T-helper 22 cell (primary cell): ENCODE measurements at places on chromosomes 2 and 18.

- no peak for DNase-seq
Observed at GRCh38 chr2:241065355-241065803, 36.7 kb downstream of the MTERF4 start.

DNA sequence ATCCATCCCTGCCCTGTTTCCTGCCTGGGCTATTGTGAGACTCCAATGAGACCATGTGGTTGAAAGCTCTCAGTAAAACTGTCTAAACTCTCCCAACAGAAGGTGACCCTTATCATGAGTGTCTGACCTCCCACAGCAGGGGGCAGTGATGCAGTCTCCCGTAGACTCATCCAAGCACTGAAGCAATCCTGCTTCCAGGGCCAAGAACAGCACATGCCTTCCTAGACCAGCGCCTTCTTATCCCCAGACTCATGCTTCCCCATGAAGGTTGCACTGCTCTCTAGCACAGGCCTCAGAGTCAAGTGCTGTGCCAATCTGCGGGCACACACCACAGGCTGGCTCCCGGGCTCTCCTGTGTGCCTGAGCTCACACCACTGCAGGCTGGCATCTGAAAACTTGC lies 112.3 kb downstream of the TNS1 start:
- no peak for DNase-seq

- DNase-seq, result no peak
Observed at GRCh38 chr2:205706769-205707381, 24.6 kb downstream of the NRP2 start.

DNA sequence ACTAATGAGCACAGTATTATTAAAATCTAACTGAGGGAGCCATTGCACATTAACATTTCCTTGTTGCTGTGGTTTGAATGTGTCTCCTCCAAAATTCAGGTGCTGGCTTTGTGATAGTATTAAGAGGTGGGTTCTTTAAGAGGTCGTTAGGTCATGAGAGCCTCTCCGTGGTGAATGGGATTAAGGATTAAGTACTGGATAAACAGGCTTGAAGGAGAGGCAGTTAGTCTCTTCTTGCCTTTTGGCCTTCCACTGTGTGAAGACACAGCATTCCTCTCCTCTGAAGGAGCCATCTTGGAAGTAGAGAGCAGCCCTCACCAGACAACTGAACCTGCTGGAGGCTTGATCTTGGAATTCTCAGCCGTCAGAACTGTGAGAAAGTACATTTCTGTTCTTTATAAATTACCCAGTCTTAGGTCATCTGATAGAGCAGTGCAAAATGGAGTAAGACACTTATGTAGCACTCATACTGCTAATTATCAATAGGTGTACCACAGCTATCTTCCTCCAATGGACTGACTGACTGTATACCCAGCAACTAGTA lies 182.7 kb downstream of the MYO3B start:
- DNase-seq, result no peak

DNA sequence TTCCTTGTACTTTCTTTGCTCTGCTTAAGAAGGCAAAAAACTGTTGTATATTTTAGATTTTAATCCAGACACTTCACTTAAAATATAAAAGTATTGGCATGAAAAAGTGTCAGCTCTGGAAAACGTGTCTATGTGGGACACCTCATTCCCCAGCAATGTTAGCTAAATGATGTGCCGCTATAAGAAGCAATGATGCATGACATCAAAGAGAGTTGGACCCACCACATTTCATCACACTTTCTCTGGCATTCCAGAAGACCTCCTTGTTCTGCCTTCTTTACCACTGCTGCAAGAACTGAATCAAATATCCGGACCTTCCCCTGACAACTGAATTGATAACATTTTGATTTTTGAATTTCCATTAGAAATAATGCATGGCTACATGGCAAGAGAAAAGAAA lies 242.4 kb upstream of the TANK start:
- DNase-seq, result no peak

DNA sequence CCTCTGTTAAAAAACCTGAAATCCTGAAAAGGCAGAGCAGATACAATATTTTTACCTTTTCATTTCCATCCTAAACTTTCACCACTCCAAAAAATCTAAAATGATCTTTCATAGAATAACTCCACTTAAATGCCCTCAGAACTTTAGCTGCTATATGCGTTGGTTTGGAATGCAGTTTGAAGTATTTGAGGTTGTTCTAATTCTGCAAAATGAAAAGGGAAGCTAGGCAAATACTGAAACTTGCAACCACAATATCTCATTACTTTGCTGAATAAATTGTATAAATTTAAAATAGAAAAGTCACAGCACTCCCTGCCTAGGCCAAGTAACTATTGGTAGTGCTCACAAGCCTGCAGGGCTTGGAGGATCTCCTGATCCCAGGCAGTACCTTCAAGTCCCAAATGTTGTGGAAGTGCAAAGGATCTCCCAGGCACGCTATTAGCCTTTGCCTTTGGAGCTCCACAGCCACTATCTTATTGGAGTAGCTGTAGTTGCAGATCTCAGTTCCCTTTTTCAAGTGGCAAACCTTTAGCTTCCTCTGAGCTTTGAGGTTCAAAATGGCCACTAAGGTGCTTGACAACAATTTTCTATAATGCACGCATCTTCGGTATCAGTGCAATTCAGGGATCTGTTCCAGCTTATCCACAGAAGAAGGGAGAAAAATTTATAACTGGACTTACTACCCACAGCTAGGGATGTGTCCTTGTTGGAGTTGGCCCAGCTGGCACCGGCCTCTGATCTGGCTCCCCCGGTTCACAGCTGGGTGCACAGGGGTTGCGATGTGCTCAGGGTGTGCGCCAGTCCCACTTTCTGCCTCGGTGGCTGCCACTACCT lies 43.4 kb upstream of the ANKRD62 start:
- no peak for DNase-seq

GRCh38 chr2:129716781-129717559 lies 262.5 kb upstream of the RAB6C start:
- no peak for DNase-seq

GRCh38 chr2:41959760-41960159 lies 88.1 kb upstream of the PKDCC start:
- no peak for DNase-seq

- no peak for DNase-seq
Observed at GRCh38 chr2:126343136-126343535, 312.8 kb upstream of the GYPC start.

GRCh38 chr2:134421556-134422328 lies 167.9 kb downstream of the MGAT5 start:
- DNase-seq, result no peak
